ENCODE measurements at places on chromosomes 13 and 19. TPM values are rescaled to one million over a fixed set of nuclear protein-coding genes. Genes with fewer than 3 reads are reported as not detected.

- ATAC-seq = no peak
Observed at GRCh38 chr13:34474187-34474868, 467.7 kb upstream of the NBEA start.

DNA sequence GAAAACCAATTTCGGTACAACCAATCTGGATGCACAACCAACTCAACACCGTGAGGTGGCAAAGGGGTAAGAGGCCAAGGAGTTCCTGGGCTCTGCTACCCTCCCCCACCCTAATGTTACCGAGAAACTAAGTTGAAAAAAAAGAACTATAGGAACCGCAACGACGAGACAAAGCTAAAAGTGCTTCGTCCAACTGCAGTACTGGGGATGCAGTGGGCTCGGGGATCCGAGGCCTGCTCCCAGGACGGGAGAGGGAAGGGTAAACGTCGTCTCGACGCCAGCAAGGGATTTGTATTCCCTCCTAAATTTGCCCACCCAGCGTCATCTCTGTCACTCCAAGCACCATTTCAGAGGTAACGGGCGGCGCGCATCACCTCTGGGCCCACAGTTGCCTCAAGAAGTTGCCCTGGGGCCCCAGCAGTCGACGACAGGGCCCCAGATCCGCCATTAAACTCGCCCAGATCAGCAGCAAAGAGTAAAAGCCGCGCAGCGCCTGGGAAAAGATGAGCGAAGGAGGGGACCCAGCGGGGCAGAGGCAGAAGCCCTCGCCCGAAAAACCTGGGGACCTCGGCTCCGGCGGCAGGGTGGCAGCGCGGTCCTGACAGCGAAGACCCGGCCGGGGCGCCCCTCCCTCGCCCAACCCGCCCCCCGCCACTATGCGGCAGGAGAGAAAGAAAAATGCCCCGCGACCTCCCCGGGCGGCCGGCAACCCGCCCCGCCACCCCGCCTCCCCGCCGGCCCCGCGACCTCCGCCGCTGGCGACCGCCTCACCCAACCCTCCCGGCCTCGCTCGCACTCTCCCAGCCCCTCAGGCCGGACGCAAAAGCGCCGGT is 752 bp downstream of the ZMYM5 start:
- no peak for ATAC-seq

DNA sequence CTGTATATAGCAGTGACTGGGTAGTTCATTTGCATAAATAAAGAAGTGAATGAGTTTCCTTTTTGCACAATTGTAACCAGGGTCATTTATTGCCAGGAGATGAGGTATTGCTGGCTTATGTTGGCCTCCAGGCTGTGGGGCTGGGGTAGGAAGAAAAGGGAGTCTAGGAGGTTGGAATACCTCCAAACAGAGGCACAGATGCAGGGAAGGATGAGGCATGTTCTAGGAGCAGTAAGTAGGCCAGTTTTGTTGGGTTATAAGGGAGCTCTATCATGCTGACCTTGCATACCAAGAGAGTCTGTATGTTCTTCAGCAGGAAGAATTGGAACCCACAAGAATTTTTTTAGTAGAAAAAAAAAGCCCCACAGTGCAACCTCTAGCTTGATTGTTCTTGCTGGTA is 17.2 kb upstream of the CYSLTR2 start:
- ATAC-seq = no peak

DNA sequence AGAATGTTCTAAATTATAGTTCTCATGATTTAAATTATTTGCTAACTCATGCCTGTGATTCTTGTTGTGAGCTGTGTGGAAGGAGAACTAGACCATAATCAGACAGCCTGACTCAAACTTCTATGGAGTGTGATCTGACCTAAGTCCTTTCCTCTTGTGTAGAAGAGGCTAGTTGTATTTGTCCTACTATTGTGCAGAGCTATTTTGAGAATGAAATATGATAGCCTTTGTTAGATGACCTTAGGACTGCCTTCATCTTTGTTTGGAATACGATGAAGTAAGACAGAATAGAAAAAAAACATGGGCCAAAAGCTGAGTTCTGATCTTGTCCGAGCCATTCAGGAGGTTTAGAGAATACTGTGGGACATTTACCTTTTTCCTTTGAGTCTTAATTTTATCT is 119.4 kb downstream of the STOML3 start:
- no peak for ATAC-seq

- no peak for ATAC-seq
Observed at GRCh38 chr13:112623051-112623711, 35.2 kb upstream of the TUBGCP3 start.

DNA sequence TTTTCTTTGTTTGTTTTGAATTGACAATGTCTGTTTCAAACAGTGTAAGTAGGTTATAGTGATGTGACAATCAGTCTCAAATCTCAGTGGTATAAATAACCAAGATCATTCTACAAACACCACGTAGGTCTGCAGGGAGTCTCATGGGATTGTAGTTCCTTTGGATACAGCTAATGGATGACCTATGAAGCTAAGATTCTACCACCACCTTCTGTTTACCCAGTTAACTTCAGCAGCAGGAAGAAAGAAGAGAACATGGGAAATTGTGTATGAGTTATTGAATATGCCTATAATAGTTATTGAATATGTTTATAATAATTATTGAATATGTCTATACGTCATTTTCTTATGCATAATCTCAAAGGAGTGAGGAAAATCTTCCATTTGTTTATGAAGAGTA is 63.9 kb upstream of the SLITRK5 start:
- no peak for ATAC-seq

GRCh38 chr19:32418155-32418554 is 12.6 kb downstream of the DPY19L3 start:
- no peak for ATAC-seq

- no peak for ATAC-seq
Observed at GRCh38 chr13:65095161-65096082, 2134.7 kb downstream of the PCDH9 start.

DNA sequence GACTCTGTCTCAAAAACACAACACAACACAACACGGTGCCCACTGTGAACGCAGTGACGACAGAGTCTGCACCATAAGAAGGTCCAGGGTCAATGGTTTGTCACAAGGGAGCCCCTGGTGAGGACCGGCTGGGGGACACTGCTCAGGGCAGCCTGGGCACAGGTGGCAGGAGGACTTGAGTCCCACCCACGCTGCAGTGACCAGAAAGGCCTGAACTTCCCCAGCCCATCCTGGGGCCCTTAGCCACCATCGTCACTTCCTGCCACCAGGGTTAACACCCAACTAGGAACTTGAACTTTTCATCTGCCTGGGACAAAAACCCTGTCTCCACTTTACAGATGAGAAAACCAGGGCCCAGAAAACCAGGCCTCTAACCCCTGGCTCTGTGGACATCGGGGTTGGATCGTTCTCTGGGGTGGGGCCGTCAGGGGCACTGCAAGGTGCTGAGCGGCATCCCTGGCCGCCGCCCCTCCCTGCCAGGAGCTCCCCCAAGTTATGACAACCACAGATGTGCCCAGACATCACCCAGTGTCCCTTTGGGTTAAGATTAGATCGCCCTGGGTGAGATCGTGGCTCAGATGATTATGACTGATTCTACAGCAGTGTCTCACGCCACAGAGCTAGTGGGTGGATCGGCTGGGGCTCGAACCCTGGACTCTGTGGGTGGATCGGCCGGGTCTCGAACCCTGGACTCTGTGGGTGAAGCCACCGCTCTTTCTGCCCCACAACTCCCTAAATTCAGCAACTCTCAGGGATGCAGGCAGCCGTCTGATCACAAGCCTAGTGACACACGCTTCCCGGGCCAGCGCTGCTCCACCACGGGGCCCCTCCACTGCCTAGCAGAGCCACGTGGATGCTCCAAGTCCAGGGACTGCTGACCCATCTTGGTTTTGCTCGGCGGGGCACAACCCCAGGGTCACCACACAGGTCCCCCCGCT is 14.0 kb downstream of the MOB3A start:
- ATAC-seq = no peak

- peak; percentile 26 for ATAC-seq
Observed at GRCh38 chr19:35977446-35978222, 17.4 kb upstream of the SDHAF1 start.

DNA sequence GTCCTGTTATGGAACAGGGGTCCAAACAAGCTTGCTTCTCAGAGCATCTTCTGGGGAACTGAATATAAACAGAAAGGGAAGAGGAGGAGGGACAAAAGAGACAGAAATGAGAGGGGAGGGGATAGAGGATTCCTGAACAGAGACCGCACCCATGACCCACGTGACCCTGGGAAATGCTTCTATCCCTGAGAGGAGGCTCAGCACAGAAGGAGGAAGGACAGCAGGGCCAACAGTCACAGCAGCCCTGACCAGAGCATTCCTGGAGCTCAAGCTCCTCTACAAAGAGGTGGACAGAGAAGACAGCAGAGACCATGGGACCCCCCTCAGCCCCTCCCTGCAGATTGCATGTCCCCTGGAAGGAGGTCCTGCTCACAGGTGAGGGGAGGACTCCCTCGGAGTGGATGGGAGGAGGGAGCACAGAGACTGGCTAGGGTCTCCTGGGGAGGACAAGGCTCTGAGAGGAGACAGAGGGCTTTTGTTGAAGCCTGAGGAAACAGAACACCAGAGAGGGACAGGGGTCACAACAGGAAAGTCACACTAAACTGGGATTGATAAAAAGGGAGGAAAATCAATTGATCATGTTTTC is at the start of gene CEACAM6:
Gene CEACAM6 (plus strand): TSS at position 203 of the 586 bp plus-strand sequence. CDS start 109 bp downstream, at position 312.
- no peak for ATAC-seq

DNA sequence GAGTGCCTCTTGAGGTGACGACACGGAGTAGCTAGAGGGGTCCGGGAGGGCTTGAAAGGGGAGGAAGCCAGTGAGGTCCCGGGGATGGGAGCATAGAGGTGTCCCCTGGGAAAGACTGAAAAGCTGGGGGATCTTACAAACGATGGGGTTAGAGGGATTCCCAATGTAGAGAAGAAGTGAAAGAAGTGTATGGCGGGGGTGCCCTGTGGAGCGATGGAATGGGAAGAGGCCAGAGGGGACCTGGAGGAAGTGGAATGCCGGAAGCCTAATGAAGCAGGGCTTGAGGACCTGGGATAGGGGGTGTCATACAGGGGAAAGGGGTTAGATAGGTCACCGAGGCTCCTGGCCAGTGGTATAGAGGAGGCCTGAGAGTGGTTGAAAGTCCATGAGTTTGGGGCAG is 580 bp downstream of the AP2A1 start:
- ATAC-seq = no peak

DNA sequence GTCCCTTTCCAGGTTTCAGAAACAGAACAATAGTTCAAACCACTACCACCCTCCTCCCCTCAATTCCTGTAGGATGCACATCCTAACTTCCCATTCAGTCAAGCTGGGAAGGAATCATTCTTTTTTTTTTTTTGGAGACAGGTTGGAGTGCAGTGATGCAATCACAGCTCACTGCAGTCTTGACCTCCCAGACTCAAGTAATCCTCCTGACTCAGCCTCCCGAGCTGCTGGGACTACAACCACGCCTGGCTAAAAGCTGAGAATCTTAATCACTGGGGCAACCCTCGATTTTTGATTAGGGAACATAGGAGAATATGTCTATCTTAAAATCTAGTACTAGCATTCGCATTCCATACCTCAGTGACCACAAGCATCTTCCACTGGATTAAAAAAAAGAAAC is 146.2 kb downstream of the ABCC4 start:
- no peak for ATAC-seq

DNA sequence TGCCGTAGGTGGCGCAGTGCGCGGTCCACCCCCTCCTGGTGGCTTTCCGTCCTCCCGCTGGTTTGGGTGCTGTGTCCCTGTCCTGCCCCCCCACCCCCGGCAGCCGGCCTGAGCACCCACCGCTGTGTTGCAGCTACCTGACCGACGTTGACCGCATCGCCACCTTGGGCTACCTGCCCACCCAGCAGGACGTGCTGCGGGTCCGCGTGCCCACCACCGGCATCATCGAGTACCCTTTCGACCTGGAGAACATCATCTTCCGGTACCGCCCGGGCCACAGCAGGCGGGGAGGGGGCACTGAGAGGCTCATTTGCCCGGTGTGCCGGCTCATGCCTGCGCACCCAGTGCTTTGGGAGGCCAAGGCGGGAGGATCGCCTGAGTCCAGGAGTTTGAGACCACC is 20.6 kb downstream of the GNA11 start:
- ATAC-seq = no peak

DNA sequence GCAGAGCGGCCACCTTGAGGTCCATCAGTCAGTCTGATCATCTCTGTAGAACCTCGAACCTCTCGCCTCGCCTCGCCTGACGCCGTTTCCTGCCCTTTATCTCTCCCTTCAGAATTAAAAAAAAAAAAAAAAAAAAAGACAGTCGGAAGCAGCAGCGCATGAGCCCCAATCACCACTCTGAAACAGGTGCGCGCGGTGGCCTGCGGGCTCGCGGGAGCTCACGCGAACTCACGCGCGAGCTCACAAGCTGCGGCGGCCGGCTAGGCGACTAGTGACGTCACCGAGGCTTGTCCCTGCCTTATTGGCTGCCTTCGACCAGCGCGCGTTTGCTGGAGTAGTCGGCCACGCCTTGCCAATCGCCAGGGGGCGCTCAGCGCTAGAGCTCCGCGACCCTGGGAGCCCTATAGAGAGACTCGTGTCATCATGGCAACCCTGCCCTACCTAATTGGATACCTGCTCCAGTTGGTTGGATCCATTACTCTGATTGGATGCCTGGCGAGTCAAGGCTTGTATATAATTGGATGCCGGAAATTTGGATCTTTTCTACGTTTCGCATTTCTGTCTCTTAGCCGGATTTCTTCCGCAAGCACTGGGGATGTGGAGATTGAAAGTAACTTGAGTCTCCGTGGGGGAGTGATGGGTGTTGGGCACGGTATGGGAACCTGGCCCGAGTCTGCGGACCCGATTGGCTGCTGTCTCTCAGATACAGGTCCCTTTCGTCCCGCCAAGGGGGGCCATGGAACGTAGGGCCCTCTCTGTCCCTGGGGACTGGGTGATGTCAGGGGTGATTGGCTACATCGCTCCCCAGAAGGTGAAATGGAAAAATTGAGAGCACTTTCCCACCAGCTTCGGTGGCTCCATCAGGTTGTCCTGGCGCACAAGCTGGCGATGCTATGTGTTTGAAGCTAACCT is 31.6 kb downstream of the SYT3 start:
- peak; percentile 88 for ATAC-seq

GRCh38 chr19:16587833-16588823 is 15.9 kb upstream of the SLC35E1 start:
- no peak for ATAC-seq

FBXO27 gene
- total RNA-seq = 0.67 TPM

KLK14 gene
- total RNA-seq = not detected

PGLYRP2 gene
- total RNA-seq = not detected

SH2D3A gene
- total RNA-seq = 0.21 TPM

MBOAT7 gene
- total RNA-seq = 29.4 TPM

PEAK3 gene
- 0.50 TPM for total RNA-seq

ELAVL1 gene
- 28.7 TPM for total RNA-seq
